ENCODE measurements at places on chromosomes 4 and X.

DNA sequence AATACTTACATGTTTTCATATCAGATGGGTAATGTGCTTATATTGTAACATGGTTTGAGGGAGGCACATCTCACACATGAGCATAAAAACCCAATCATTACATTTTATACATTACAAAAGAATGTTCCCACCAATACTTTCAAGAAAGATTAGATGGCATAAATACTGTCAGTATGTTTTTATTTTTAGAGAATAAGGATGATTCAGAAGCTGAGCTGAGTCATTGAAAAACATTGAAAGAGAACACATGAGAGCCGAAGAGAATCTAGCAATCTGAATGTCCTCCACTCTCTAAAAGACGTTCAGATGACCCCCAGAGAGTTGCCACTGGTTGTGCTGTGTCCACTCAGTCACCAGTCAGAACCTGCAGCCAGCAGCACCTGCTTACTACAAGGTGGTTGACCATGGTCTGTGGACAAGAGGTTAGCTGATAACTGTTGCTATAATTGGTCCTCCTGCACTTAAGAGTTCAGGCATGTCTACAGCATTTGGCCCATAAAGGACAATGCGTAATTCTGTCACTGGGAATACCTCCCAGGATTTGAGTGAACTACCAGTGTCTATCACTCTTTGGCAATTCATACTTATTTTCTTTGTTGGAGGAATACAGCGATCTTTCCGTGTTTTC, 382.2 kb upstream of the IGFBP7 start:
- DNase-seq: no peak

DNA sequence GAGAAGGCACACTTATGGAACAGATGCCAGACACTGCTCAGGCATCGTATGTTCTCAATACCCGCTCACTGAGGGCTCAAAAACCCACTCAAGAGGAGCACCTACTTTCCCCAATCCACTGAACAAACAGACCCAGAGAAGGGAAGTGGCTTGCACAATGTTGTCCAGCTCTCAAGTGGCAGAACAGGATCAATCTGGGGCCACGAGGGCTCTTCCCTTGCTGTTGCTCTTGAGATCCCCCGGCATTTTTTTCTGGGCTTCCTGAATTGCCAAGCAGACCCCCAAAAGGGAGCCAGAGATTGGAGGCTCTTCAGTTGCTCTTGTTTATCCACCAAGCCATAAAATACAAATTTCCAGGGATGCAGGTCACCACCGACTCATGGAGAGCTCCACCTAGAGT, 35.7 kb downstream of the IDS start:
- DNase-seq: no peak

GRCh38 chr4:140707325-140707724, 48.9 kb downstream of the TBC1D9 start:
- DNase-seq: no peak

DNA sequence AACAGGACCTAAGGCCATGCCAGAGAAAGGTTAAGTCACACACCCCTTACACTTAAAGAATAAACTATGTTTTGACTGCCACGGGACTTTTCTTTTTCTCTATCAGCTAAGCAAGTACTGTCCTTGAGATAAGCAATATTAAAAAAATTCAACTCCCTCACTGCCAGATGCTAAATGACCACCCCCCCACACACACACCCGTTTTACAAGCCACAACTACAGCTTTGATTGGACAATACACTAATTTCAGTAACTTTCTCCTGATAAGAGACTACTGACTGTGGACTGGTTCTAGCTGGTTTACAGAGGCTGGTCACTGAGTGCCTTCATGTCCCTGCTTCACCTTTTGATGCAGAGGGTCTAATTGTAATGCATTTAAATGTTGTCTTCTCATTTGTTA, 63.9 kb upstream of the HOPX start:
- DNase-seq: no peak

DNA sequence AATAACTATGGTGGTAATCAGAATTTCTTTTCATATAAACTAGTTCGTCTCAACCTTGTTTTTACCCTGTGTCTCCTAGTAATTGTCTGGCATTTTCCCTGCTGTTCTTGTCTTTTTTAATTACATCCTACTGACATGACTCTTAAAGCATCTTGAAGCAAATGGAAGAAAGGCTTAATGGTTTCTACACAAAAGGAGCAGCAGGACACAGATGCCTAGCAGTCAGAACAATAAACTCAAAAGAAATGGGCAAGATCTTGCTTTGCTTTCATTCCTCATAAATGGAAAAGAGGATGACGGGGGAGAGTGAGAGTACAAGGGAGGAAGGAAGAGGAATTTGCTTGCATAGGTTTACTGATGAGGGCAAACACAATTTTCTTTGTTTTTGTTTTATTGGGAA, 293.2 kb upstream of the EMCN start:
- no peak for DNase-seq

GRCh38 chr4:3660928-3661515, 105.2 kb upstream of the ADRA2C start:
- no peak for DNase-seq

All from GM12892 (cell line).